ENCODE measurements at places on chromosomes 12 and 14.

- DNase-seq, result no peak
Observed at GRCh38 chr12:68480526-68480925, 130.2 kb upstream of the RAP1B start.

DNA sequence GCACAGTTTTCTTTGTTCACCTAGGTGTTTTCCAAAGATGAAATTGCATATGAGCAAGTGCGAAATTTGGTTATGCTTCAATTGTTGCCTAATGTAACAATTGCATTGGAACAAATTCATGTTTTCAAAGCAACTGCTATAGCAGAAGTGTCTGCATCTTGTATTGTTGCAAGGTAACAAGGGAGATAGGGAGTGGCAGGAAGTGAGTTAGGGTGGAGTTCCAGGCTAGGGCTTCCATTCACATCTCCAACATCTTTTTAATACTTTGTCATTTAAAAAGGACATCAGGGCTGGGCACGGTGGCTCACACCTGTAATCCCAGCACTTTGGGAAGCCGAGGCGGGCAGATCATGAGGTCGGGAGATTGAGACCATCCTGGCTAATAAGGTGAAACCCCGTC, 312.3 kb upstream of the E2F7 start:
- no peak for DNase-seq

GRCh38 chr12:66539431-66539830, 139.4 kb downstream of the GRIP1 start:
- no peak for DNase-seq

GRCh38 chr12:25248137-25248536, 2.6 kb downstream of the KRAS start:
- DNase-seq, result no peak

DNA sequence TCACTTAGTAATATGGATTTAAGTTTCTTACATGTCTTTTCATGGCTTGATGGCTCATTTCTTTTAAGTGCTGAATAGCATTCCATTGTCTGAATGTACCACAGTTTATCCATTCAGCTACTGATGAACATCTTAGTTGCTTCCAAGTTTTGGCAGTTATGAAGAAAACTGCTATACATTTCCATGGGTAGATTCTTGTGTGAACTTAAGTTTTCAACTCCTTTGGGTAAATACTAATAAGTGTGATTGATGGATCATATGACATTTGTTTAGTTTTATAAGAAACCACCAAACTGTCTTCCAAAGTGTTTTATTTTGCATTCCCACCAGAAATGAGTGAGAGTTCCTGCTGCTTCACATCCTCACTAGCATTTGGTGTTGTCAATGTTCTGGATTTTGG, 119.2 kb downstream of the NAV3 start:
- no peak for DNase-seq

GRCh38 chr14:52048641-52049204, 20.1 kb downstream of the NID2 start:
- peak; percentile 70 for DNase-seq

DNA sequence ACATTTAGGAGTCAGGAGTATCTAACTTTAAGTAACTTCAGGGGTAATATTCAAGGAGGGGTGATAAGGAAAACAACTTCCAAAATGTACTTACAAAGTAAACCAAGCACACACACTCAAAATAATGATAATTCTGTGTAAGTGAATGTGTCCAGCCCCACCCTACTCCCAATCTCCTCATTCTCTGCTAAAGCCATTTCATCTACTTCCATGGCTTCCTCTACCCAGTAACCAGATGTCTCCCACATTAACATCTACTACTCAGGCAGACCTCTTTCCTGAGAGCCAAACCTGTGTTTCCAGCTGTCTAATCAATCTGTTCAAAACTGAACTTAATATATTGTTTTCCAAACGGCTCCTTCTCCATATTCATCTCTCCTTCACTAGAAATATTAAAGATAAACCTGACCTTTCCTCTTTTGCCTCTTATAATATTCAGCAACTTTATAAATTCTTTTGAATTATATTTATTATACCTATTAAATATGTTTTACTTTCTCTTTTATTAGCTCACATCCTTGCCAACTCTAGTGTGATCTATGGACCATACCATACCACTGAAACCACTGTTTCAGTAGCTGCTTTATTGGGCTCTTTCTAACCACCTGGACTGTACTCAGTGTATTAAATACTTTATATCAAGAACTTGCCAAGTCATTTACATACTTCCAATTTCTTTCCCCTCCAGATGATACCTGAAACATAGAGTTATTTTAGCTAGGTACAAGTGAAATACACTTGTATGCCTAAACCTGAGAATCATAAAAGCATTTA, 170.7 kb downstream of the PPFIA2 start:
- no peak for DNase-seq

DNA sequence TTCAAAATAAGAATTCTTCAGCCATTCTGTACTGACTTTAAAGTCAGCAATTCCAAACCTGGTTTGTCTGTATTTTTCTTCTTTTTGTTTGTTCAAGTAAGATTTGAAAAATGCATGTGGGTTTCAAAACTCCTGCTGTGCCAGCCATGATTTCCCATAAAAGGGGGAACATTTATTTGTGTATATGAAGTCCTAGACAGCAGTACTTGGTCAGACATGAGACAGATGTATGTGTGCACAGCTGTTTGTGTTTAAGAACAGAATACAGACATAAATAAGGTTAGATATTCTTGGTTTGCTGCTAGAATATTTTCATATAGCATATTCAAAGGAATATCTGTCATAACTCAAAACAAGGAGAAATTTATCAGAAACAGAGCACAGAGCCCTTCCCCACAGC, 236.0 kb downstream of the ADAMTS20 start:
- no peak for DNase-seq

GRCh38 chr14:104999361-104999760, 13.8 kb downstream of the CLBA1 start:
- DNase-seq, result no peak

Measured in AG10803 (cell line).